ENCODE measurements at places on chromosomes 2 and 18. TPM values are rescaled to one million over a fixed set of nuclear protein-coding genes. Genes with fewer than 3 reads are reported as not detected.

Gene COLEC11
- polyA plus RNA-seq = 3.8 TPM

Gene DNAH7
- 0.75 TPM for polyA plus RNA-seq

Gene CD207
- polyA plus RNA-seq = 0.39 TPM

Gene KCNS3
- 1.2 TPM for polyA plus RNA-seq

Gene SLC19A3
- 2.1 TPM for polyA plus RNA-seq

Measured in brain (organoid and tissue), 16 donors.